ENCODE measurements at places on chromosomes 3 and 15. TPM values are rescaled to one million over a fixed set of nuclear protein-coding genes. Genes with fewer than 3 reads are reported as not detected.

UROC1 gene
- total RNA-seq: 0.09 TPM

DNA sequence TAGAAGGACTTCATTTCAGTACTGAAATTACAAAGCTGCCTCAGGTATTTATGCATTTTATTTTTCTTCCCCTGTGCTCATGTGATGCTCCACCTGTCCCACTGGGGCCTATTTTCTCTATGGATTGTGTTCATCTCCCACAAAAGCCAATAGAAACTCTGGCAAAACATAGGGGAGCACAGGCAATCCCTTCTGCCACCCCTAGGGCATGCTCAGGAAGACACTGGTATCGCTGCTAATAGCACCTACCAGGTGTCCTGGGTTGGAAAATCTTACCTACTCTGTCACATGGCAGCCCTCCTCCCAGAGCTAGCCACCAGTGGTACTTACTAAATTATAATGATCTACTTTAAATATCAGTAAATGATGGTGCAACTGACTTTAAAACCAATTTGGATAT, 427.4 kb downstream of the FGF12 start:
- DNase-seq: no peak

DNA sequence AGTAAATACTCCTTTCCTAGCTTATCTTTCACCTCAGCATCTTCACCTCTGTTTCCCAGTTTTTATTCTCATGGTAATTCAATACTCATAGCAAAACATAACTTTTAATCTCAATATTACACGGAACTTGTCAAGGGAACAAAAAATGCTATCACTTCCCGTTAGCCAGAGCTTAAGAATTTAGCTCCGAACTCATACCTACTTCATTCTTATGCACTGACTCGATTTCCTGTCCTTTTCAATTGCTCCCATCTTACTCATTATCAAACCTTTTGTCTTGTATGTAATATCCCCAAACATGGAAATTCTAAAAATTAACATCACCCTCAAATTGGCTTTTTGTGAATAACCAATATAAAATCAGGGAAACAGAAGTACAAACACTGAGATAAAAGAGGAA, 28.2 kb downstream of the MYEF2 start:
- no peak for DNase-seq

DNA sequence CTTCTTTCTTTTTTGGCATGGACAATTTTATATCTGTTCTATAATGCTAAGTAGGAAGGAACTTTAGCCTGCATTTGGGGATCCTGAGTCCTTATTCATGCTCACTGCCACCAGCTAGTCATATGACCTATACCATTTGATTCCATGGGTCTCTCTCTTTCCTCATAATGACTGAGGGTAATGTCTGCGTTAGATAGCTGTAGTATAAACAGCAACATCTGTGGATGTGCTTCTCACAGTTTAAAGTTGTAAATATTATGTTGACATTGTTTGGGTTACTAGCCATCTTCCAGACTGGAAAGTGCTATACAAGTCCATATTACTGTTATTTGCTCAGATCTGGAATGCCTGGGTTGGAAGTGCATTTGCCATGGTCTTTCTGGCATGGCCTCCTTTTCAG, 274.9 kb upstream of the SEMA6D start:
- DNase-seq: peak; percentile 85

DNA sequence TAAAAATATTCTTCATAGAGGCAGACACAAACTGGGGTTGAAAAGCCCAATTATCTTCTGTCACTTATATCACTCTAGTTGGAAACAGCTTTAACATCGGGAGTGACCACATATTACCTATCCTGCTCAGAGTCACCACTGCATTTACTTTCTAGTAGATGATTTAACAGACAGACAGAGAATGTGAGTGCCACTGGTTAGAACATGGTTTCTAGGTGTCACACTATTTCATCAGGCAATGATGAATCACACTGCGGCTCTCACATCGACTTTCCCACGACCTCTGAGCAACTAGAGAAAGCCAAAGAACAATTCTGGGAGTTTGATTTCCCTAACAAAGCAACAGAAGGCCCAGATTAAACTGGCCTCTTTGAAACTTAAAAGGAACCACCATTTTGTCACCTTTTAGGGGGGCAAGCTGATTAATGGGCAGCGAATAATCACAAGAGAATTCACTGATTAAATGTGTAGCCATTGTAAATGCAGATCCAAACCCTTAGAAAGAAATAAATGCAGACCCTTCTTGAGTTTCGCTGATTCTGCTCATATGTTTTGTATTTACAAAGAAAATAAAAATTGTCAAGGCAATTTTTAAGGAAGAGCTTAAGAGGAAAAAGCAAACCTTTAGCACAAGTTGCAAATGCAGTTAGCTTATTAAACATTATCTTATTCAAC, 112.6 kb upstream of the KBTBD8 start:
- DNase-seq: no peak

DNA sequence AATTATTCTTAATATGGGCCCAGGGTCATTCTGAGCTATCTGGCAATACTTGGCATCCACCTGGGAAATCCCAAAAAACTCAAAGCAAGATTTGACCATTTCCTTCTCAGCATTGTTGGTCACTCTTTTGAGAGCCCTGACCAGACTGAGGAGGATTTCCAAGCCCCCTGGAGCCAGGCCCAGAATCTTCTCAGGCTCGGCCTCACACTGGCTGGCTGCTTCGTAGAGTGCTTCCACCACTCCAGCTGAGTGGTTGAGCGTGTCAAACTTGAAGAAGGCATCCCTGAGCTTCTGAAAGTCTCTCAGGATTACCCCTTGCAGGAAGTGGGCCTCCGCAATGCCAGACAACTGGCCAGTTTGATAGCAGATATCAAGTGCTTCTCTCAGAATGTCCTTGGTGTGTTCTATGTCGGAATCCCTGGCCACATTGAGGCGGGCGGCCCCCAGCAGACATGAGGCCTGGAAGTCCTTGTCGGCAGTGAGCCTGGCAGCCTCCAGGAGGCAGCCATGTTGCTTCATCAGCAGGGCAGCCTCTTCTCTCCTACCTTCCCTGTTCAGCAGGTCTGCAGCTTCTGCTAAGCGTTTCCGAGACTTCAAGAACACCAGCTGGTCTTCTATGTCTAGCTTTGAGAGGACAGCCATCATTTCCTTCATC, 68.9 kb upstream of the DCLK3 start:
- no peak for DNase-seq

DNA sequence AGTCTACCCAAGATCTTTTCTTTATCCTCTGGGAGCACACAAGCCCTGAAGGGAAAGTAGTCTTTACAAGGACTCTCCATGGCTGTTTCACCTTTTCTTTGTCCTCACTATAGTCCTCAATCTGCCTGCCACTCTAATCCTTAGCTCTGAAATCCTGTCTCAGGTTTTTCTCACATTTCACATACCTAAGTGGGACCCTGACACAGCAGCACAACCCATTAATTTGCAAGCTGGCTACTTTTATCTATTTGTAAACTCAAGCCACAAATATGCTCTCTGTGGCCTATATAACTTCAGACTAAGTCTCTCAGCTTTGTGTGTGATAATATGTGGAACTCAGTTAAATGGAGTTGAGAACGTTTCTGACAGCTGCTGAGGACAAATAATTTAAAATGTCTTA, 19.8 kb downstream of the SIN3A start:
- no peak for DNase-seq

GRCh38 chr3:79361748-79362378, 405.9 kb downstream of the ROBO1 start:
- DNase-seq: peak; percentile 77

GRCh38 chr3:132135628-132136333, 101.0 kb upstream of the CPNE4 start:
- no peak for DNase-seq

MYO5A gene
- total RNA-seq: 15.1 TPM

CADM2 gene
- 3.3 TPM for total RNA-seq

CEP63 gene
- total RNA-seq: 50.1 TPM

DNA sequence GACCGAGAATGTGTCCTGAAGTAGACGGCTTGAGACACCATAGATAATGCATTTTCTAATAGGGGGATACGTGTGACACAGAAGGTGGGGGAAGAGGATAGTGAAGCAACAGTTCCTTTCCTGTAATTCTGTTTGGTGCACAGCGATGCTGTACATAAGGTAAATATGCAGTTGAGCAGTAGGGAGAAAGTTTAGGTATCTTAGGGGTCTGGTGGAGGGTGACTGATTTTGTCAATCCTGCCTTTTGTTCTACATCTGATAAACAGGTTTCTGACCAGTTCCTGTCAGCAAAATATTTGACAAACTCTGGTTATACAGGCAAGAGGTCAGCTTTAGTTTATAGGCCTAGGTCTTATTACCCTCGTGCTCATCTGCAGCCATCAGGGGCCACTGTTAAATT, 71.3 kb downstream of the TRAK1 start:
- DNase-seq: no peak

- no peak for DNase-seq
These were observed 24.0 kb upstream of the SLC24A5 start for GRCh38 chr15:48096813-48097212.

DNA sequence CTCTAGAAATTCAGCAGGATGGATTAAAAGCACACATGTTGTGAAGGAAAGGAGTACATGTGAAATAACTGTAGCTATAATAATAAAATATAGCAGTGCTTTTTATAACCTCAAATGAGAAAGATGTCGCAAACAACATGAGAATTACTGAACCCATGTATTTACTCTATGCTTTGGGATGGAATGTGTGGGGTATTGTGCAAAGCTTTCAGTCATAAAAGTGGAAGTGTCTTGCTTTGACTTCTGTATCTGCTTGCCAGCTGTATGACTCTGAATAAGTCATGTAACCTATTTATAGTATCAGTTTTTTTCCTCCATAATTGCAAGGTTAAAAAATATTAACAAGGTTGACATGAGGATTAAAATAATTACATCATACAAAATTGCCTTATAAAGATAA, 519.3 kb upstream of the CADM2 start:
- DNase-seq: no peak

PROK2 gene
- total RNA-seq: 1.7 TPM

GRCh38 chr3:14765576-14766427, 53.0 kb upstream of the FGD5 start:
- no peak for DNase-seq

- DNase-seq: peak; percentile 26
These were observed 835 bp downstream of the SEMA5B start for GRCh38 chr3:123026565-123027291.

GRCh38 chr3:78049521-78049920, 1009.6 kb downstream of the ROBO2 start:
- DNase-seq: no peak

DNA sequence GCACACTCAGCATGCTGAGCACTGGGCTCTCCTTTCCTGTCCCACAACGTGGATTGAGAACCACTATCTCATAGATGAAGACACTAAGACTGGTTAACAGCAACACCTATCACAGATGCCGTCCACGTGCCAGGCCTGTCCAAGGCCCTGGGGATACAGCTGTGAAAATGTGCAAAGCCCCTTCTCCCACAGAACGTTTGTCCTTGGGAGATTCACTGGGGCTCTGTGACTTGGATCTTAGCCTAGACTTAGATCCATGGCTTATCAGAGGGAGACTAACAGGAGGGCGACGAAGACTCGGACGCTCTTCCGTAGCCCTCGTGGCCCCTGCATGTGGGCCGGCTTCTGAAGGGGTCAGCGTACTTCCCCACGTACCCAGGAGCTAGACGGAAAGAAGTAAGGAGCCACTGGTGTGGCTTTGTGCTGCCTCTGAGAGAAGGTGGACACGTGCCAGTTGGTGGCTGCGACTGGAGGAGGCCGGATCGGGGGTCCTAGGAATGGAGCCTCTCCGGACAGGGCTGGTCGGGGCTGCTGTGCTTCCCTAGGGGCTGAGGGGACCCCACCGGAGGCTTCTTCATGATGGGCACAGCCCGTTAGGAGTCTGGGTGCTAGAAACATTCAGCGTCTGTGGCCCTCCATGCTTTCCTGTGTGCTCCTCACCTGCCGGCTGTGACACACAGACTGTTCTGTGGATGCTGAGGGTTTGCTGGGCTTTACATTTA, 964 bp downstream of the NRROS start:
- DNase-seq: no peak

CACNA2D2 gene
- total RNA-seq: 35.8 TPM

- no peak for DNase-seq
These were observed 107.4 kb upstream of the MLF1 start for GRCh38 chr3:158463556-158463955.

- DNase-seq: no peak
These were observed 8.9 kb downstream of the HGD start for GRCh38 chr3:120673116-120673515.

UTS2B gene
- 0.43 TPM for total RNA-seq

UPK1B gene
- total RNA-seq: 0.21 TPM

- no peak for DNase-seq
These were observed 34.6 kb downstream of the PXYLP1 start for GRCh38 chr3:141266186-141266585.

ATR gene
- 41.3 TPM for total RNA-seq

DNA sequence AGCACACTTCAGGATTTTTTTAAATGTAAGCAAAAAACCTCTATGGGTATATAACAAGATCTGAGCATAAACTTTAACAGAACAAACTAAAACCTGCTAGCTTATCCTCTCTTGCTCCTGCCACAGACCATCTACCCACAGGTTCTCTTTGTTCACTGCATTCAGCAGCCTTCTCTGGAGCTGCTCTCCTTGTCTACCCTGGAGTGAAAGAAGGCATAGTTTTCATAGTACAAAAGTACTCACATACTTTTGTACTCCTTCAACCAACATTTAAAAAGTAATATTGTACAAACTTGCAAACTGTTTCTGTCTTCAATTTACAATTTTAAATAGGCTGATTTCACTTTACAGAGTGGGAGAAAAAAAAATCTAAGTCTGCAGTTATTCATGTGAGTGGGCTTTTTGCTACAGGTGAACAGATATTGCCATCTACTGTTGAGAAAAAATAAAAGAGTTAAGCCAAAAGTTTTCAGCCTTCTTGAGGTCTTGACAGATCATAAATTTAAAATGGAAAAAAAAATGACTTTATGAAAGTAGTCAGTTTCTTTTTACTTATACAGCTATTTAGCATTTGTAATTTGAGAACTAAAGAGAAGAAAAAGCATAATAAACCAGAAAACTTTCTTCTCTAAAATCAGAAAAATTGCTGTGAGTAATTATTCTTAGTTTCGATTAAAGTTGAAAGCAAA, 20.4 kb downstream of the TERC start:
- DNase-seq: no peak

DNA sequence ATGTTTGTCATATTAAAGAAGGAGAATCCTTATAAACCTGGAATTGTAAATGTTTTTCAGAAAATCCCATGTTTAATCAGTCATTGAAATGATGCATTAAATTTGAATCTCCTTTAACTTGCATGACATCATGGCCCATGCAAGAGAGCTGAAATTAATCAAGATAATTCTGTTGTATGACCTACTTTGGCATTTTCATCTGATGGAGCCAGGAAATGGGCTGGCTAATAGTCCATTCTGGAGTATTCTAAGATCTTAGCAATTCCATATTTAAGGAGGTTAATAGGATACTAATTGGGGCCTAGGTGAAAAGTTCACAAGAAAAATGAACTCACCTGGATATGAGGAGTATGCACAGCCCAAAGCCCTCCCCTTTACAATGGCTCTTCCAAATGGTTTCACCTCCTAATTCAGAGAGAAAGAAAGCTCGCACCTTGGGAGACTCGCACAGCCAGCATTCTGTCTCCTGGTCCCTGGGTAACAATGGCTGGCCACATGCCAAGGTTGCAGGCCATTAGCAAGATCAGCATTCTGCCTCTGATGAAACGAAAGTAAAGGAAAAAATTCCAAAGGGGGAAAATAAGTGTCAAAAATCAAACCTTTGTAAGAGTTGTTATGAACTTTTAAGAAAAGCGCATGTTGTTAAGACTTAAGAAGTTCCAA, 786.4 kb downstream of the MCTP2 start:
- peak; percentile 68 for DNase-seq

TEX9 gene
- 17.4 TPM for total RNA-seq

- DNase-seq: peak; percentile 51
These were observed 30.5 kb downstream of the PCSK6 start for GRCh38 chr15:101458908-101459578.
